ENCODE measurements at places on chromosomes 11 and 22.

DNA sequence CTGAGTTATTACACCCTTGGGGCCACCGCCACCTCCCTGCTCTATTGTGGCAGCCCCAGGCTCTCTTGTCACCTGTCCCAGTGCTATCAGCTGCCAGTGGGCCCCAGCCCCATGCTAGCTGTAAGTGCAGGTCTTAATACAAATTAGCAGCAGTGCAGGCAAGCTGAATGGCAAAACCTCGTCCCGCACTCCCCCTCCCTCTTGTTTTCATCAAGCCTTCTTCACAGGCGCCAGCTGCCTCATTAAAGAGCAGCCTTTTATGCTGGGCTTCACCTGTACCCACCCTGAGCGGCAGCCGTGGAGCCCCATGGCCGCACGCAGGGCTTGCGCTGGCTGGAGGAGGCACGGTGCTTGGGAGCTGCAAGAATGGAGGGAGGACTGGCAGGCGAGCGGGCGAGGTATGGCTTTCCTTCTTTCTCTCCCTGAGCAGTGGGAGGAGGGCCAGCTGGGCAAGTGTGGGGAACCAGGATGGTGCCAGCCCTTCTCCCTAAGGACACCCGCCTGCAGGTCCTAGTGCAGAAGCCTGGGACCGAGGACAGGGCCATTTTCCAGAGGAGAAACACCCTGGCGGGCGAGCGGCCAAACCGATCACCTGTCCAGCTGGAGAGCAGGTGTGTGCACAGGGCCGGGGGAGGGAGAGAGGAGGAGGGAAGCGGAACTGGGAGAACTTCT, 70.7 kb downstream of the FLI1 start:
- no peak for DNase-seq

DNA sequence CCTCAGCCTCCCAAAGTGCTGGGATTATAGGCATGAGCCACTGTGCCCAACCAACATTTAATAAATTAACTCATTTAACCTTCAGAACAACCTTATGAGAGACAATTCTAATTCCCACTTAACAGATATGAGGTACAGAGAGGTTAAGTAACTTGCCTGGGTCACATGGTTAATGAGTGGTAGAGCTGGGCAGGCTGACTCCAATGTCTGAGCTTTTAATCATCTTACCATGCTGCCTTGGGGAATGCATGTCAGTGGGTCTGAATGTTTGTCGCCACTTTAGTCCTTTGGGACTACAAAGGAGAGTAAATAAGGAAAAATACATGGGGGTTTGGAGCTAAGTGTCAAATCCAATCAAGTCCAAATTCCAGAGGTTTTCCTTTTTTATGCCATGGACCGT, 11.2 kb upstream of the PIK3C2A start:
- no peak for DNase-seq

DNA sequence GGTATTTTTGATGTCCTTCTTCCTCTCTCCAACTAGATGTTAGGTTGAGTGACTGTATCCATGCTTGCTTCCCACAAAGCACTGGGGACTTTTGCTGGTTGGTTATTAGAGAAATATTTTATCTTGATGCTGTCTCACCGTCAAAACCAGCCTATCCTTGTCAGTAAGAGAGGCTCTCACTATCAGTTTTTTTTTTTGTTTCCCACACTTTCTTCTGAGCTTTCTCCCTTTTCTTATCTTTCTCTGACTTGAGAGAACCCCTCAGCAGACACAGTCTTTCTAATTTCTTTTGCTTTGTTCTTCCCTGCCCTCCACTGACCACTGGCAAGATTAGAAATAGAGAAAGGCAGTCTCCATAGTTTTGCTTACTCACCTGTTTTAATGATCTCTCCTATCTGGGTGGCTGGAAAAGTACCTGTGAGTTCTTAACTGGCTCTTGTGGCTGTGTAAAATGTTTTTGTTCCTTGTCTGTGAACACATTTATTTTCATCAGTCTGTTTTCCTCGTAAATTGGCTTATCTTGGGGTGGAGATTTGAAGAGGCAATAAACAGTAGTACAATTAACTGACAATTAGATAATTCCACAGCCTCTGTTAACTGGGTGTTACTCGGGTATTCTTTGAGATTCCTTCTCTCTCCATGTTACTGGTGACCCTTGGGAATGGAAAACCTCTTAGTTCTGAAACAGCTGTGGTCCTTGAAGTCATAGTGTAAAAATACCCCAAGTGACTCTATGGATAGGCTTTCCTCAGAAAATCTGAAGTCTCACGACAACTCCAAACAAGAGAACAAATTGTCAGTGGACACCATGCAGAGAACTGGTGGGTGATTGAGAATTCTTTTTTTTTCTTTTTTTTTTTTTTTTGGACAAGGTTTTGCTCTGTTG, at the start of gene NXPE1:
TSS of gene NXPE1 (minus strand) at position 457 of the 886 bp plus-strand sequence. CDS start 8,680 bp downstream, outside the sequence.
- no peak for DNase-seq

DNA sequence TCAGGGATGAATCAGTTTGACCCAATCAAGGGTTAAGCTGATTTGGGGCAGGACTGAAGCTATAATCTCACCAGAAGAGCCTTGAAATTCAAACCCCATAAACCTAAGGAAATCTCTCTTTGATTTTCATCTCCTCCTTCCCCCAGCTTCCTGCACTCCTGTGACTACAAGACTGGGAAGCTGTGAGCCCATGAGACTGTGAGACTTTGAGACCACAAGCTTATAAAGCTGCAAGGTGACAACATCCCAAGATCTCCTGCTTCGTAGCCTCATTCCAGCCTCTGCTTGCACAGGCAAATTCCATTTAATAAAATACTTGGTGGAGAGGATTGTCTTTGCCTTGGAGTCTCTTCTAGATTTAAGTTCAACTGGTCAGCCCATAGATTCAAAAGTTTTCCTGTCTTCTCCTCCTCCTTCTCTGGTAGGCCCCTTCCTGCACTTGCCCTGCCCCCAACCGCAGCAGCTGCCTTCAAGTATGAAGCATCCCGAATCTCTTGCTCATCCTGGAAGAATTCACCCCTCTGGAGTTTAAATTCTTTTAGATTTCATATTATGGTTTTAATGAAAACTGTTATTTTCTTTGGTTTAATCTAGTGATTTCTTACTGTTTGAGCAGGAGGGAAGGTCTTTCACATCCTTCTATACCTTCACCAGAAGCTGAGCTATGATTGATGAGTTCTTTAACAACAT, 42.1 kb downstream of the PAMR1 start:
- DNase-seq: no peak

- DNase-seq: peak; percentile 48
Measured at GRCh38 chr22:49305214-49305965, 522.3 kb downstream of the BRD1 start.

All from B cell (primary cell).